ENCODE measurements at places on chromosomes 3 and 15. TPM values are rescaled to one million over a fixed set of nuclear protein-coding genes. Genes with fewer than 3 reads are reported as not detected.

The CLDN18 gene
- 0.87 TPM for polyA plus RNA-seq

The ITPKA gene
- polyA plus RNA-seq, result 0.90 TPM

- no peak for DNase-seq
Observed at GRCh38 chr3:4684117-4684516, 191.0 kb downstream of the ITPR1 start.

DNA sequence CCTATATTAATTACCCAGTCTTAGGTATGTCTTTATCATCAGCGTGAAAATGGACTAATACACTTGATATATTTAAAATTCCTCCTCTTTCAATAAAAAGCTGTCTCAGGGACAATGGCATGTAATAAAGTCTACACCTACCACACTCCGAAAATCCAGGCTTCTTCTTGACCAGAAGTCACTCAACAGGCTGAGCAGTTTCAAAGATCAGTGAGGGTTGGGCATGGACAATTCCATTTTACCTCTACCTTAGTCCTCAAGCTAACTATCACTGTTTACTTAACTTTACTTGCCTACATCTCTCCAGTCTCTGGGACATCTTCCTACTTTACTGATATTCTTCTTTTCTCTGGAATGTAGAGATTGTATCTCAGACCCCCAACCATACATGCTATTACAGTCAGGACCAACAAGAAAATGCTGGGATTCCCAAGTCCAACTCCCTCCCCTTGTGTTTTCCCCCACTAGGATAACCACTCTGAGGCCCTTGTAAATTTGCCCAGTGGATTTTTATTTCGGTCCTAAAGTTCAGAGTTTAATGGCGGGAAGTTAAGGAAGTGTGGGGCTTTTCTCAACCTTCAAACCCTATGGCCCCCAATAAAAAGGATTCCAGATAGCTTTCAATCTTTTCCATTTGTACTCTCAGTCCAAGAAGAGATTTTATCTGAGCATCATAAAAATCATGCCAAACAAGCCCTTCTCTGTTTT, 137.1 kb upstream of the TSC22D2 start:
- no peak for DNase-seq

DNA sequence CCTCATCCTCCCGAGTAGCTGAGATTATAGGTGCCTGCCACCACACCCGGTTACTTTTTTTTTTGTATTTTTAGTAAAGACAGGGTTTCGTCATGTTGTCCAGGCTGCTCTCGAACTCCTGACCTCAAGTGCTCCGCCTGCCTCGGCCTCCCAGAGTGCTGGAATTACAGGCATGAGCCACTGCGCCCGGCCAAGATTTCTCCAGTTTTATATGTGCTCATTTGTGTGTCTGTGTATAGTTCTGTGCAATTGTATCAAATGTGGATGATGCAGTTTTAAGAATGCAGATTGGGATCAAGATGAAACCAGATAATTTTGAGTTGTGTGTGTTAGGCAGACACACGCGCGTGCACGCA, 68.3 kb downstream of the SLCO3A1 start:
- no peak for DNase-seq

DNA sequence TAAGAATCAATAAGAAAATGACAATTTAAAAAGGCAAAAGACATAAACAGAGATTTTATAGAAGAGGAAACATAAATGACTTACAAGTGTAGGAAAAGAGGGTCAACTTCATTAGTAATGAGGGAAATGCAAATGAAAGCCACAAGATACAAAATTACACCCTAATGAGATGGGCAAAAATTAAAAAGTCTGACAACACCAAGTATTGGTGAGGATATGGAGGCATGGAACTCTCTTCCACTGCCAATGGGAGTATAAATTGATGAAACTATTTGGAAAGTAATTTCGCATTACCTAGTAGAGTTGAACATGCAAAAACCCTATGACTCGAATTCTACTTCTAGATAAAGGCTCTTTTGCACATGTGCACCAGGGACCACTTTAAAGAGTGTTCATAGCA, 28.2 kb upstream of the ITGA11 start:
- DNase-seq, result no peak

GRCh38 chr15:91961357-91961756, 107.8 kb downstream of the SLCO3A1 start:
- DNase-seq, result no peak

GRCh38 chr3:131396170-131396569, 14.6 kb downstream of the NUDT16 start:
- no peak for DNase-seq

- no peak for DNase-seq
Observed at GRCh38 chr3:158470944-158471638, 99.9 kb upstream of the MLF1 start.

DNA sequence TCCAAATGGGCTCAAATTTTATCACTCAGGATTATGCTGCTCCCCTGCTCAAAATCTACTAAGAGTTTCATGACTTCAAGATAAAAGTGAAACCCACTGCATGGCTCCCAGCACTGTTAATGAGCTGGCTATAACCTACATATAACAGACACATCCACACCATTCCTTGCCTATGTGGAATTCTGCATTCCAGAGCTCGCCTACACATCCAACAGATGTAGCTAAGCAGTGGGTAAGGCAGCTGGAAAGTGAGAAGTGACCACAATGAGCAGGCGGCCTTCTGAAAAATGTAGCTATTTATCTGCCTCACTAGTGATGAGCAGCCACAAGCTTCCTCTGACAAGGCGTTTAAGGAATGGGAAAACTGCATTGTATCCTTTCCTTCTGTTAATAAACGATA, 92.0 kb upstream of the TRIM42 start:
- no peak for DNase-seq

All from renal pelvis (tissue), 12 donors.